ENCODE measurements at places on chromosomes 16 and 17.

GRCh38 chr16:51922476-51922875, 624.5 kb downstream of the TOX3 start:
- DNase-seq, result no peak

DNA sequence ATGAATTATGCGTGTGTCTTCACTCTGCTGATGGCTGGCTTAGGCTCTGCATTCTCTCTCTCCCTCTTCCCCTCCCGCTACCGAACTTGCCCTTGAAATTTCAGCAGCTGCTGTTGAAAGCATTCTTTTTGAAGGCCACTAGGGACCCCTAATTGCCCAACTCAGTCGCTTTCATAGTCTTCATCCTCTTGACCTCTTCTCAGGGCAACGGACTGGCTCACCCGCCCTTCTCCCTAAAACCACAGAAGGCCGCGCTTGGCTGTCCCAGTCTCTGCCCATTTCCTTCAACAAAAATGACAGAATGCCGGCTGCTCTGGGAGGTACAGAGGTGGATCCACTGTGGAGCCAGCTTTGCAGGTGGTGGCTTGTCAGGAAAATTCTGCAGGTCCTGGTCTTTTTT, 21.0 kb upstream of the FMNL1 start:
- no peak for DNase-seq

DNA sequence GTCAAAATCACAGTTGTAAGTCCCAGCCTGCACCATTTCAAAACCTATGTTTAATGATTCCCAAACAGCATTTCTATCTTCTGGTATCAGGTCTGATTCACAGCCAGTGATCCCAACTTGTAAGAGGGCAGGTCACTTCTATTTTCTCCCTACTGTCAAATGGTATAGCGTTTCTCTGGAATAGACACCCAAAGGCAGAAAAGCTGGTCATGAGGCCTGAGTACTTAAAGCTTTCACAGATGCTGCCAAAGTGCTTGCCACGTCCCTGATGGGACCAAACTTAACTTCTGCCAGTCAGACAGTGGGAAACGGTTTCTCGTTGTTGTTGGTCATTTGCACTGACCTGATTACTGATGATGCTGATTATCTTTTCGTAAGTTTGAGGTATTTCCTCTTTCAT, 43.4 kb downstream of the CYTH1 start:
- DNase-seq, result no peak

- DNase-seq, result no peak
Observed at GRCh38 chr16:84397090-84397489, 28.8 kb downstream of the ATP2C2 start.

- no peak for DNase-seq
Observed at GRCh38 chr17:47700471-47701449, 6.8 kb downstream of the TBKBP1 start.

- no peak for DNase-seq
Observed at GRCh38 chr16:25563700-25564099, 128.1 kb upstream of the HS3ST4 start.

DNA sequence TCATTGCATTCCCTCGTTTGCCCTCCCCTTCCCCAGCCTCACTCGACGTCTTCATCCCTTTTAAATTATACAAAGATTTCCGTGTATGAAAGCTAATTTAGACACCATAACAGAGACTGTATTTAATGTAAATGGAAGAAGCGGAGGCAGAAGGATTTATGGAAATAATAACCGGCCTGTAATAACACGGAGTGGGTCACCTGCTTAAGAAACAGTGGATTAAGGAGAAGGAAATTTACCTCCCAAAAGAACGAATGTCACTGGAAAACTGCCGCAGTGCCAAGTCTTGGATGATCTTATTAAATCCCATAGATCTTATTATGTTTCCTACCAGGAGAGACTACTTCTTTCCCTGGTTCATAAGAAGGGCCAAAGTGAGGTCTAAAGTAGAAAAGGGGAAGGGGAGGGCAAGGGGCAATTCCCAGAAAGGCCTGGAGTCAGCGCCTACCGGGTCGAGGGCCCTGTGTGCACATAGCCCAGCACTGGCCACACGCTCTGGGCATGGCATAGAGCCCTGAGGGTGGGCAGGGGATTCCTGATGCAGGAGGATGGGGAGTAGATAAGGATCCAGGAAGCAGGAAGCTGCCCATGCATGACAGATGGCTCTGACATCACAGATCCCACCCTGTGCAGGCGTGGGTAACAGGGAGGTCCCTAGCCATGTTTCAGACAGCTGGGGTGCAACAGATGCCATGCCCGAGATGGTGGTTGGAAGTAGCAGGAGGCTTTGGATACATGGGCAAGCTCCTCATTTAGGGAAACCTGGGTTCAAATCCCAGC, 56.2 kb upstream of the RPL38 start:
- DNase-seq, result no peak

DNA sequence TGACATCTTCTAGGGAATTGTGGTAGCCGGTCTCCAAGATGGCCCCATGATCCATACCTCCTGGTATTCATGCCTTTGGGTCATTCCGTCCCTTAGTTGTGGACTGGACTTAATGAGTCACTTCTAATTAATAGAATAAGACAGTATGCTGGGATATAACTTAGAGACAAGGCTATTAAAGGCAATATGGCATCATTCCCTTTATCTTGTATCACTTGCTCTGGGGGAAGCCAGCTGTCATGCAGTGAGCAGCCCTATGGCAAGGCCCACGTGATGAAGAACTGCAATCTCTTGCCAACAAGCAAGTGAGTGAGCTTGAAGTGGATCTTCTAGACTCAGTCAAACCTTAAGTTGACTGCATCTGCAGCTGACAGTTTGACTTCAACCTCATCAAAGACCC, 97.8 kb upstream of the MED13 start:
- no peak for DNase-seq

DNA sequence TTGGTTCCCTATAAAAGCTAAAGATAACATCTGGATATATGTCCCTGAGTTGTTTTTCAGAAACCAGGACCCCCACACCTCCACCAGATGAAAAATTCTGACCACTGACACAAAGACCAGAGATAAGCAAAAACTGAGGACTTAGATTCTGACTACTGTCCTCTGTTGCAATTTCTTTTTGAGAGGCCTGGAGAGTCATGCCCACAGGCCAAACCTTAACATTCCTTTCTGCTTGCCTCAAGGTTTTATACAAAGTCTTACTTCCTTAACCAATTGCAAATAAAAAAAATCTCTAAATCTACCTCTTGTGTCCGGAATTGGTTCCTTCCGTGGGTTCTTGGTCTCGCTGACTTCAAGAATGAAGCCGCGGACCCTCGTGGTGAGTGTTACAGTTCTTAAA, 228.5 kb downstream of the ABCC12 start:
- DNase-seq, result no peak

- no peak for DNase-seq
Observed at GRCh38 chr17:38324772-38325171, 19.0 kb downstream of the GPR179 start.

- DNase-seq, result no peak
Observed at GRCh38 chr16:3058139-3059030, 7.1 kb upstream of the IL32 start.

DNA sequence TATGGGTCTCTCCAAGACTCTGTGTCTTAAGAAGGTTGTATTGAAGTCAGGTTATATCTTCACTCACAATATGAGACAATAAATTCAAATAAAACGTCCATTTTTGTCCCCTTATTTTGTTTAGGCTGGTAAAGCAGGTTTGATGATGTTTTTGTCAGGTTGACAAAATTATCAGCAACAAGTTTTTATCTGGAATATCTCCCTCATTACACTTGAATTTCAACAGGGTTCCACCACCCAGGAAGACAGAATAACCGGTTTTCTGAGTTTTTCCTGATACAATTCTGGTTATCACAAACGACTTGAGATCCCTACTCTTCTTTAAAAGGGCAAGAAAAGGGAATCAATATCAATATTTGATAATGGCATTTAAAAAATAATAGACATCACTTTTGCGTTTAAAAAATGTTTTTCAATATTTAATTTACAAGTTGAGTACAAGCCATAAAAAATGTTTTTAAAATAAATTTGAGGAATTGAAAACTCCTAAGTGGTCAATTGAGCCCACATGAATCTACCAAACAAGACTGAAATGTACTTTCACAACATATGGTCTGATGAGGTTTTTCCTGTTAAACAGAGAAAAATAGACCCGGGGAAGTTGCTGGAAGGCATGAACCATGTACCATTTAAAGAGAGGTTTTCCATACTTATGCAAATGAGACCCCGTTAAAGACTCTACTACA, 1.4 kb upstream of the ATP6V0A1 start:
- DNase-seq, result no peak

GRCh38 chr17:21280081-21280518, 4.4 kb upstream of the MAP2K3 start:
- peak; percentile 88 for DNase-seq

GRCh38 chr17:73319766-73320165, 8.0 kb upstream of the CDC42EP4 start:
- DNase-seq, result no peak

DNA sequence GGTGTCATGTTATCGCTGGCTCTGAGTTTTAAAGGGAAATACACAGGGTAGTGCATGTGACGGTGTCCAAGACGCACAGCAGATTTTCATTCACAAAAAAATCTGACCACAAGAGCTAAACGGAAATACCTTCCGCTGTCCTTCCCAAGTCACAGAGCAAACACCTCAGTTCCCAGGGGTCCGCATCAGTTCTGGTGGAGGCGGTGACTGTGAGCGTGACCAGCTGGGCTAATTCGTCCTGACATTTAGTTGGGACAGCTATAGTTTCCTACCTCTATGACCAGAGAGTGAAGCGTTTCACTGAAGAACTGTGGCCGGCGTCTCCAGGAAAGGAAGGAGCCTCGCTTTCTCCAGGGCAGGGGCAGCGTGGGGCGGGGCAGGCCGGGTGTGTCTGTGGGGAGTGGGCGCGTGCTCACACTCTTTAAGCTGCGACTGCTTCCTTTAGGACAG, 10.5 kb upstream of the FASN start:
- DNase-seq, result no peak

DNA sequence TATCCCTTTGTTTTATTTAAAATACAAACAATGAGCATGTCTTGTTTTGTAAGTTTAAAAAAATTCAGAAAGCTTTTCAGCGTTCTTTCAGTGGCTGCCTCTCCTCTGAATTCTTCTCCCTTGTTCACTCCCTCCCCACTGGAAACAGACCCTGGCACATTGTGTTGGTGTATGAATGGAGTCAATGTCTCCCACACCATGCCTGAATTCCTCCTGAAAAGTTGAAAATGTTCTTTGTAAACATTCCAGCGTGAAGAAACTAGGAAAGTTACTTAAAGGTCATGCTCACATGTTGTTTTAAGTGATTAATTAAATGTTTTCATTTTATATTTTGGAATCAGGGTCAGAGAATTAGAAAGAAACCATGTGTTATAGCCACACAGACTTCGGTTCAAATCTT, 136.9 kb upstream of the DYNLRB2 start:
- no peak for DNase-seq

GRCh38 chr17:67511804-67512203, 134.7 kb downstream of the PITPNC1 start:
- no peak for DNase-seq

GRCh38 chr17:1627982-1628855, at the start of gene SLC43A2:
Gene SLC43A2, minus strand, starts transcription at chr17:1628834. Its CDS starts 960 bp downstream, at chr17:1627874.
- DNase-seq, result peak; percentile 95

- DNase-seq, result no peak
Observed at GRCh38 chr17:17398943-17399926, 77.6 kb upstream of the MED9 start.

DNA sequence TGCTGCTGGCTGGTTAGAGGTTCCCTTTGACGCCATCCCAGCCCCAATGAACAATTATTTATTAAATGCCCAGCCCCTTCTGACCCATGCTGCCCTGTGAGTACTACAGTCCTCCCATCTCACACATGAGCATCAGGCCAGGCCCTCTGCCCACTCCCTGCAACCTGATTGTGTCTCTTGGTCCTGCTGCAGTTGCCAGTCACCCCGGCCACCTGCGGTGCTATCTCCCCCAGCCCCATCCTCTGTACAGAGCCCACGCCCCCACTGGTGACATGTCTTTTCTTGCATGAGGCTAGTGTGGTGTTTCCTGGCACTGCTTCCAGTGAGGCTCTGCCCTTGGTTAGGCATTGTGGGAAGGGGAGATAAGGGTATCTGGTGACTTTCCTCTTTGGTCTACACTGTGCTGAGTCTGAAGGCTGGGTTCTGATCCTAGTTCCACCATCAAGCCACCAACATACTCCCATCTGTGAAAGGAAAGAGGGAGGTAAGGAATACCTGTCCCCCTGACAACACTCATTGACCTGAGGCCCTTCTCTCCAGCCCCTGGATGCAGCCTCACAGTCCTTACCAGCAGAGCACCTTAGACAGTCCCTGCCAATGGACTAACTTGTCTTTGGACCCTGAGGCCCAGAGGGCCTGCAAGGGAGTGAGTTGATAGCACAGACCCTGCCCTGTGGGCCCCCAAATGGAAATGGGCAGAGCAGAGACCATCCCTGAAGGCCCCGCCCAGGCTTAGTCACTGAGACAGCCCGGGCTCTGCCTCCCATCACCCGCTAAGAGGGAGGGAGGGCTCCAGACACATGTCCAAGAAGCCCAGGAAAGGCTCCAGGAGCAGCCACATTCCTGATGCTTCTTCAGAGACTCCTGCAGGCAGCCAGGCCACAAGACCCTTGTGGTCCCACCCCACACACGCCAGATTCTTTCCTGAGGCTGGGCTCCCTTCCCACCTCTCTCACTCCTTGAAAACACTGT, 11.3 kb downstream of the CX3CL1 start:
- DNase-seq, result no peak

- no peak for DNase-seq
Observed at GRCh38 chr17:67054011-67054591, 9.7 kb downstream of the CACNG1 start.

DNA sequence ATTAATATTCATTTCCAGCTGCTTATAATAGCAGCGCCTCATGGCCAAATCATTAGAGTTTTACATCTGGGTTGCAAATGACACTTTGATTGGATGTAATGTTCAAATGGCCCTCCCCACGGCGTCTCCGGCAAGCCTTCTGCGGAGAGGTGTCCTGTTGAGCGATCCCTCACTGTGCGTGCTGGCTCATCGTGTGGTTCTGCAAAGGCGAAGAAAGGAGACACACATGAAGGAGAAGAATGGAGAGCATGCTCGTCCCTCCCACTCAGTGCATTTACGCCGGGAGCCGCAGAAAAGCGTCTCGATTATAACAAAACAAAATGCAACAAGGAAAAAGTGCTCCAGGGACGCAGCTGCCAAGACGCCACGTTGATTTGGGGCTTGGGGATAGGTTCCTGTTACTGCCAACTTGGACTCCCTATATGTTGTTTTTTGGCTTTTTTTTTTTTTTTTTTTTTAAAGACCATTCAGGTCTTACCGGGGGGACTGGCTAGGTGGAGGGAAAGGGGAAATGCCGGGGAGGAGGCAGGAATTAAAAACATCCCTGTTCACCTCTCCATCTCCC, 117.6 kb downstream of the C16orf78 start:
- no peak for DNase-seq

GRCh38 chr16:83648347-83648746, 159.4 kb upstream of the HSBP1 start:
- no peak for DNase-seq

Data from frontal cortex (tissue), 4 donors.